Adrenal gland (tissue), 19 donors: ENCODE measurements at places on chromosomes 5 and 9. TPM values are rescaled to one million over a fixed set of nuclear protein-coding genes. Genes with fewer than 3 reads are reported as not detected.
A peak's percentile ranks its signal among the peaks of the same experiment; 100 is the strongest.

DNA sequence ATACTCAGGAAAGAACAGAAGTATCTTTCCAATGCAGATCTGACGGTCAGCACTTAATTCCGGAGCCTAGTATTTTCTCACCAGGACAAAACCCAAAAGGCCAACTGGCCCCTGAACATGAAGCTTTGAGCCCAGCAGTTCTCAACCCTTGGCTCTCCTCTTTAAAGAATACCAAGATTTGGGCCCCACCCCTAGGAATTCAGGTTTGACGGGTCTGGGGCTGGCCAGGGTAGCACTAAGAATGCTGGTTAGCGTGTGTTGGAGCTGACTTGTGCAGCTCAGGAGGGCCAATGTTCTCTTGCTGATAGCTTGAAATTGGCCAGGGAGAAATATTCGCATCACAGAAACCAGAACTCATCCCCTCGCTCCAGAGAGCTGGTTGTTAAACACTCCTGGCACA lies 88.3 kb upstream of the PTCH1 start:
- H3K4me1 ChIP-seq = no peaks in the 10 kb centered on the region
- H3K27ac ChIP-seq = no peak overlapping the region
- H3K27me3 ChIP-seq = no peaks in the 10 kb centered on the region

DNA sequence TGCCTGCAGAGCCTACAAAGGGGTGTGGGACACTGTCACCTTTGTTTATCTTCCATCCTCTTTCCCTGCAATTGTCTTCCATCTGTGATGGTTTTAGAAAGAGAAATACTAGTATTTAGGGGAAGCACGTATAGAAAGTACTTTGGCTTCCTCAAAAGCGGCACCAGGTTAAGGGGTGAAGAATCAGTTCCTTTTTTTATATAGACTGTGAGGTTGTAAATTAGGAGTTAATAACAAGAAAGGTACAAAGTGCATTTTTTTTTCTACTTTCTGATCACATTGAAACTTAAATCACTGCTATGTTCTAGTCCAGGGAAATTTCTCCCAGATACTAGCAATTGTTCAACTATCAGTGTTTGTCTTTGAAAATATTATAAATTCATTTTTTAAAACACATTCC lies 219.3 kb downstream of the CEMIP2 start:
- H3K27ac ChIP-seq = no peak overlapping the region
- H3K4me1 ChIP-seq = no peaks in the 10 kb centered on the region
- DNase-seq = no peak
- no peaks in the 10 kb centered on the region for H3K27me3 ChIP-seq
- no peaks in the 10 kb centered on the region for H3K36me3 ChIP-seq

DNA sequence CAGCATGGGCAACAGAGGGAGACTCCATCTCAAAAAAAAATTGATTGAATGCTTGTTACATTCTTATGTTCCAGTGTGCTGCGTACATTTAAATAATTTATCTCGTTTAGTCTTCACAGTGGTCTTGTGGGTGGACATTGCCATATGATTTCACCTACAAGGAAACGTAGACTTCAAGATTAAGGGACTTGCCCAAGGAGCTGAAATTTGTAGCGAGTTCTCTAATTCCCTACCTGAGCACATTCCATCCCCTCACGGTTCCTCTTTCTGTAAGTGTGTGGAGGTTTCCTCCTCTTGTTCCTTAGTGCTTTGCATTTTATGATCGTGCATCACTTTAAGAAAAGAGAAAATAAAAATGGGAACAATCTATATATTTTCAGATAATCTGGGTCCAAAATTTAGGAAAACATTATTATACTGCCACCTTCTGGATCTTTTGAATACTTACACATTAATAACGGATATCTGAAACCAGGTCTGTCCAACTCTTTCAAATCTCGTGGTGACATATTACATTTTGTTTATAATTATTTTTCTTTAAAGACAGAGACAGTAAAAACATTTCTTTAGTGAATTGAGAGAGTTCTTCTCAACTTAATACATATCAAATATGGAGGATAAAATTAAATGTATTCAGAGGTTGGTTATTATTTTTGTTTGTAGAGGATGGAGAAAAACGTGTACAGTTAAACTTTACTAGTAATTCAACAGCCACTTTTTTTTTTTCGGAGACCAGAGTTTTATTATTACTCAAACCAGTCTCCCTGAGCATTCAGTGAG lies 29.9 kb upstream of the C7 start:
- H3K27me3 ChIP-seq = no peaks in the 10 kb centered on the region
- DNase-seq = no peak
- H3K27ac ChIP-seq = no peak overlapping the region
- H3K36me3 ChIP-seq = no peaks in the 10 kb centered on the region
- no peaks in the 10 kb centered on the region for H3K4me1 ChIP-seq
- no peak overlapping the region for H3K4me3 ChIP-seq

GRCh38 chr5:89769975-89770374 lies 639.6 kb downstream of the CETN3 start:
- H3K4me1 ChIP-seq = no peaks in the 10 kb centered on the region
- no peak for DNase-seq
- H3K27ac ChIP-seq = no peak overlapping the region

- no peak overlapping the region for H3K27ac ChIP-seq
- H3K36me3 ChIP-seq = no peaks in the 10 kb centered on the region
- DNase-seq = no peak
Measured at GRCh38 chr5:156164306-156164705, 162.7 kb upstream of the SGCD start.

DNA sequence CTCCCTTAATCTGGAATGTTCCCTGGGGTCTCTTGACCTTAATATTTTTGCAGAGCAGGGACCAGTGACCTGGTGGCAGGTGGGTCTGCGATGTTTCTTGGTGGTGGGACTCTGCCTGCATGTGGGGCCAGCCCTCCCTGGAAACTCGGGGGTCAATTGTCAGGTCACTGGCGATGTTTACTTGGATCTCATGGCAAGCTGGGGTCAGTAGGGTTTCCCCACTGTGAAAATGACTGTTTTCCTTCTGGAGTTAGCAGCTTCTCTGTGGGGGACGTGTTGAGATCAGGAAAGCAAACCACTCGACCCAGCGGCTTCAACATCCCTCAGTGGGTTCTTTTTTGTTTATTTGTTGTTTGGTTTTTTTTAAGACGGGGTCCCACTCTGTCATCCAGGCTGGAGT lies 73.9 kb downstream of the KCNT1 start:
- no peak overlapping the region for H3K27ac ChIP-seq
- no peak for DNase-seq
- H3K36me3 ChIP-seq = no peaks in the 10 kb centered on the region

GRCh38 chr9:77750981-77751340 lies 102.8 kb upstream of the GNA14 start:
- no peak for DNase-seq
- no peaks in the 10 kb centered on the region for H3K36me3 ChIP-seq
- H3K27me3 ChIP-seq = no peaks in the 10 kb centered on the region
- H3K4me3 ChIP-seq = no peak overlapping the region
- peaks cover 29% of the 10 kb centered on the region for H3K4me1 ChIP-seq
- H3K27ac ChIP-seq = no peak overlapping the region

GRCh38 chr5:53430618-53431252 lies 49.7 kb upstream of the FST start:
- no peak overlapping the region for H3K27ac ChIP-seq
- peak; percentile 32 for DNase-seq
- no peaks in the 10 kb centered on the region for H3K27me3 ChIP-seq
- no peaks in the 10 kb centered on the region for H3K36me3 ChIP-seq

Gene FOXD1
- 1.6 TPM for total RNA-seq

- DNase-seq = no peak
- H3K4me3 ChIP-seq = no peak overlapping the region
- no peak overlapping the region for H3K27ac ChIP-seq
- H3K4me1 ChIP-seq = no peaks in the 10 kb centered on the region
- H3K27me3 ChIP-seq = no peaks in the 10 kb centered on the region
- no peaks in the 10 kb centered on the region for H3K36me3 ChIP-seq
Measured at GRCh38 chr5:29779141-29779540, 1414.3 kb upstream of the CDH6 start.

GRCh38 chr9:17627641-17628040 lies 48.8 kb downstream of the SH3GL2 start:
- H3K36me3 ChIP-seq = no peaks in the 10 kb centered on the region
- H3K27ac ChIP-seq = no peak overlapping the region
- H3K4me3 ChIP-seq = no peak overlapping the region
- no peaks in the 10 kb centered on the region for H3K27me3 ChIP-seq

- no peak for DNase-seq
- no peaks in the 10 kb centered on the region for H3K36me3 ChIP-seq
- H3K27ac ChIP-seq = no peak overlapping the region
Measured at GRCh38 chr5:108341866-108342265, 40.0 kb downstream of the FBXL17 start.

DNA sequence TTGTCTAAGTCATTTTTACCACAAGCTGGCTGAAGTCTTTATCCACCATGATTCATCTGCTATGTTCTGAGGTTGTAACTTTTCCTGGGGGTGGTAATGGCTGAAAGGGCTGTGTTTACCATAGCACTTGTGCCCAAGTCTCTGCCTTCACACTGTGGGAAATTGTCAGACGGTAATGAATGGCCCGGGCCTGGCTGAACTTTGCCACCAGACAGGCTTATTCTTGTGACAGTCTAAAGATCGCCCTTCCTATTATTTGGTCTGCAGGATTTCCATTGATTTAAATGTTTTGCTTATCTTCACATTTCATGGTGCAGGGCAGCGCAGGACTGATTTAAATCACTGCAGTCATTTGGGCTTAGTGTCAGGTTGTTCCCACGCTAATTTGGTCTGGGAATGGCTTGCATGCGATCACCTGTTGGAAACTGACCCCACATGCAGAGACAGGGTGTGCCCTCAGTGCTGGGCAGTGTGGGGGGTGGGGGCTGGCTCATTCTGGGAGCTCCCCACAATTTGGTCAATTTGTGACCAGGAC lies 109.3 kb upstream of the ICE1 start:
- DNase-seq = no peak
- H3K4me3 ChIP-seq = no peak overlapping the region
- no peak overlapping the region for H3K27ac ChIP-seq
- H3K27me3 ChIP-seq = no peaks in the 10 kb centered on the region
- H3K4me1 ChIP-seq = no peaks in the 10 kb centered on the region

DNA sequence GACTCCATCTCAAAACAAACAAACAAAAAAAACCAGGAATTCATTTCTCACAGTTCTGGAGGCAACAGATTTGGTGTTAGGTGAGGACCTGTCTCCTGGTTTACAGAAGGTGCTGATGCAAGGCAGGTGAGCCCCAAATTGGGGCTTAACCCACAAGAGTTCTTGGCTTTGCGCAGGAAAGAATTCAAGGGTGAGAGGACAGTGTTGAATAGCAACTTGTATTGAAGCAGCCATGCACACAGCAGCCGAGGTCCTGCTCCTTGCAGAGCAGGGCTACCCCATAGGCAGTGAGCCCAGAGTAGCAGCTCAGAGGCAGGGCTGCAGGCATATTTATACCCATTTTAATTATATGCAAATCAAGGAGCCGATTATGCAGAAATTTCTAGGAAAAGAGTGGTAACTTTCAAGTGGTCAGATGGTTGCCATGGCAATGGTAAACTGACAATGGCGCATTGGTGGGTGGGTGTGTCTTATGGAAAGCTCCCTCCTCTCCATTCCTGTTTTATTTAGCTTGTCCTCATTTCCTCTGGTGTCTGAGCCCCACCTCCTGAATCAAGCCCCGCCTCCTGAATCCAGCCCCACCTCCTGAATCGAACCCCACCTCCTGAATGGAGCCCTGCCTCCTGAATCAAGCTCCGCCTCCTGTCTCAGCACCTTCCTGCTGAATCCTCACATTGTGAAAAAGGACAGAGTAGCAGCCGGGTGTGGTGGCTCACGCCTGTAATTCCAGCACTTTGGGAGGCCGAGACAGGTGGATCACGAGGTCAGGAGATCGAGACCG lies 34.5 kb upstream of the COL5A1 start:
- no peak overlapping the region for H3K27ac ChIP-seq
- no peaks in the 10 kb centered on the region for H3K27me3 ChIP-seq
- H3K36me3 ChIP-seq = no peaks in the 10 kb centered on the region
- H3K4me1 ChIP-seq = no peaks in the 10 kb centered on the region

- peaks cover 14% of the 10 kb centered on the region for H3K4me1 ChIP-seq
- no peak overlapping the region for H3K27ac ChIP-seq
- no peaks in the 10 kb centered on the region for H3K27me3 ChIP-seq
- no peaks in the 10 kb centered on the region for H3K36me3 ChIP-seq
- no peak for DNase-seq
- no peak overlapping the region for H3K4me3 ChIP-seq
Measured at GRCh38 chr5:175493726-175494125, 15.4 kb downstream of the SFXN1 start.

- H3K4me1 ChIP-seq = no peaks in the 10 kb centered on the region
- no peak overlapping the region for H3K4me3 ChIP-seq
- H3K27ac ChIP-seq = no peak overlapping the region
- no peak for DNase-seq
- no peaks in the 10 kb centered on the region for H3K27me3 ChIP-seq
- no peaks in the 10 kb centered on the region for H3K36me3 ChIP-seq
Measured at GRCh38 chr5:169527066-169527465, 56.5 kb upstream of the SPDL1 start.

GRCh38 chr5:16508730-16509531 lies 43.3 kb upstream of the ZNF622 start:
- H3K27ac ChIP-seq = no peak overlapping the region
- H3K4me1 ChIP-seq = no peaks in the 10 kb centered on the region
- DNase-seq = peak; percentile 54
